ENCODE measurements at places on chromosomes 2 and 18.

DNA sequence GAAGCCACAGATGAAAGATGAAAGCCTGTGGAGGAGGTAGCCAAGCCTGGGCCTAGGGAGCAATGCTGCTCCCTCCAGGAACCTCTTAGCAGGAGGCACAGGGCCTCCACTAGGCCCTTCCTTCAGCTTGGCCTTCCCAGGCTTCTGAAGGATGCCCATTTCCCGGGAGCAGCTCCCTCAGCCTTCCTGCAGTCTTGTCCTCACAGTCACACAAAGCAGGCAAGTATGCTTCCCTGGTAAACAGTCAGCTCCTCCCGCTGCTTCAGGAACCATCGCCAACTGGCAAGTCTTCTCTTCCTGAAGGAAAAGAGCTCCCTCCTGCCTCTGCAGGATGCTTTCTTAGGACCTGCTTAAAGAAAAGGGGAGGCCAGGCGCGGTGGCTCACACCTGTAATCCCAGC is 53.2 kb downstream of the SMAD7 start:
- DNase-seq: no peak

DNA sequence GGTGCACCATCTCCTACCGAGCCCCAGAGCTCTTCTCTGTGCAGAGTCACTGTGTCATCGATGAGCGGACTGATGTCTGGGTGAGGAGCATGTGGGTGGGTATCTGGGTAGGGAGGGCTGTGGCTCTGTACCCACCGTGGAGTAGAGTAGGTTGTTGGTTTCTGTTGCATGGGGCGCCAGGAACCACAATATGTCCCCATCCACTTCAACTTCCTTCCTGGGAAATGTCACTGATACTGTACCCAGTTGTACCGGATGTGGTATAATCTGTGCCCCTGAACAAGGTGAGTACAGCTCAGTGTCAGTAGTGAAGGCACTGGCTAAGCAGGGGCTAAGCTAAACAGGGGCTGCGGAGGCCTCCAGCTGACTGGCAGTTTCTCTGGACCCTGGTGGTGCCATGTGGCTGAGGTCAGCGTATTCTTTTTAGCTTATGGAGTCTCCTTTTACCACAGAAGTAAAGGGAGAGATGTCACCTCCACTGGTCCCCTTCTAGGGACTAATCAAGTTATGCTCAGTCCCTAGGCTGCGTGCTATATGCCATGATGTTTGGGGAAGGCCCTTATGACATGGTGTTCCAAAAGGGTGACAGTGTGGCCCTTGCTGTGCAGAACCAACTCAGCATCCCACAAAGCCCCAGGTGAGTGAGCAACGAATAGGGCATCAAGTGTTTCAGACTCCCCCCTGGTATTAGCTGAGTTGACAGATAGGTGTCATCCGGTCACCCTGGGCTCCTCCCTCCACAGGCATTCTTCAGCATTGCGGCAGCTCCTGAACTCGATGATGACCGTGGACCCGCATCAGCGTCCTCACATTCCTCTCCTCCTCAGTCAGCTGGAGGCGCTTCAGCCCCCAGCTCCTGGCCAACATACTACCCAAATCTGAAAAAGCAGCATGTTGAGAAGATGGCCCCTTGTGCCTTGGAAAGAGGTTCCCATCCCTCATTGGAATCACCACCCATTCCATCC is 2.7 kb downstream of the STK16 start:
- no peak for DNase-seq

GRCh38 chr18:56869189-56869777 is 218.1 kb downstream of the WDR7 start:
- DNase-seq: no peak

- DNase-seq: no peak
Observed at GRCh38 chr2:241211276-241211675, 22.8 kb downstream of the ANO7 start.

DNA sequence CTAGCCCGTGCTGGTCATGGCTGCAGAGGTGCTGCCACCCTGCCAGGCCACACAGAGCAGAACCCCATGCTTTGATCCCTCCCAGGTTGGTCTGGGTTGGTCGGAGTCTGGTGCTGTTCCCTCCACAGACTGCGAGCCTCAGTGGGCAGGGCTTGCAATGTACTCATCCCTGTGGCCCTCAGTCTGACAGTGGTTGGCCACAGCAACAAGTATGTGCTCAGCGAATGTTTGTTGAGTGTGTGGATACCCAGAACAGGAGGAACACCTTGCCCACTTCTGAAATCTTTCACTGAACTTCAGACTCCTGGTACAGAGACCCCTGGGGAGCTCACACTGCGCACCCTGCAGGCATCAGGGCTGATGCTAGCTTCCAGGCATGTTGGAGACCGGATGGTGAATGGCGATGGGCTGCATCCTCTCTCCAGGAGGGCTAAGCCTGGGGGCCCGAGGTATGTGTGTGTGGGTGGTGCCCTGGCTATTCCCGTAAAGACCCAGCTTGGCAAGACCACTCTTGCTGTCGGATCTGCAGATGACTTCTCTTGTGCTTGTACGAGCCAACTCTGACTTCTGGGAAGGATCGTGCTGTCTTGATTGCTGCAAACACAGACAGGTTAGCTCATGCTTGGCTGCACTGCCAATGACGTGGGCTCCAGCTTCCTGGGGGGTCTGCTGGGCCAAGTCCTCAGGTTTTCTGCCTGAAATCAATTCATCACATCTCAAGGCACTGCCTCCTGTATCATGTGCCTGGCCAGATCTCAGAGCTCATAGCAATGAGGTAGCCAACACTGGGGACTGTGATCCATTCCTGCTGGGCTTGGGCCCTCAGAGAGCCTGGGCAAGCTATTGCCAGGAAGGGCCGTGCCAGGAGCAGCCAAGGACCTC is 43.7 kb downstream of the RHOB start:
- DNase-seq: no peak

DNA sequence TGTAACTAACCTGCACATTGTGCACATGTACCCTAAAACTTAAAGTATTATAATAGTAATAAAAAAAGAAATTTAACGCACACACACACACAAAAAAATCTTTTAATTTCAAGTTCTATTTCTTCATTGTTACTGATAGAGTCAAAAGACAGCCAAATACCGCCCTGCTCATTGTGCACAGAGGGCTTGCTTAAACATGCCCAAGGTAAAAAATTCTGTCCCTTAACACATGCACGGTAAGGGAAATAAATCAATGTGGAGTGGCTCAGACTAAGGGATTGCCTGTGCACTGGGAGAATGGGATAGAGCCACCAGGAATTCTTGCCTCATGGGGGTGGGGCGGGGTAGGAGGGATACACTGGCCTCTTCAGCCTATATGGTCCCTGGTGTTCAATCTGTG is 468.0 kb downstream of the NUP35 start:
- DNase-seq: no peak
